ENCODE measurements at places on chromosomes 2 and 18.
A peak's percentile ranks its signal among the peaks of the same experiment; 100 is the strongest.

- DNase-seq: no peak
These were observed 121.2 kb downstream of the CCBE1 start for GRCh38 chr18:59575995-59576394.

DNA sequence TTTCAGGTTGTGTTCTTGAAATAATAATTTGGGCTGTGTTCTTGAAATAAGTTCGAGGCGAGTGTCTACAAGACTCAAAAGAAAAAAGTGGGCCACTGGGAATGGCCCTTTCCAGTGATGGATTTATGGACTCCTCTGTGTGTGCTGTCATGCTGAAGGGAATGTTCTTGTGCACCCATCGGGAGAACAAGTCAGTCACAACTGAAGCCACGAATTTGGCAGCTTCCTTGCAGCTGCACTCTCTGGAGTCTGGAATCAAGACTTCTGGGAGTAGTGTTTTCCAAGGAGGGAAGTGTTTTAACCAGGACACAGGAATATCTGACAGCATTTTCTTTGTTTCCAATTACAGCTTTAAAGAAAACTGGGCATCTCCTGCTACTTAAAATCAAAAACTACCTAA lies 620 bp downstream of the SLC14A1 start:
- DNase-seq: no peak

- no peak for DNase-seq
These were observed 53.8 kb downstream of the GRB14 start for GRCh38 chr2:164567335-164567989.

DNA sequence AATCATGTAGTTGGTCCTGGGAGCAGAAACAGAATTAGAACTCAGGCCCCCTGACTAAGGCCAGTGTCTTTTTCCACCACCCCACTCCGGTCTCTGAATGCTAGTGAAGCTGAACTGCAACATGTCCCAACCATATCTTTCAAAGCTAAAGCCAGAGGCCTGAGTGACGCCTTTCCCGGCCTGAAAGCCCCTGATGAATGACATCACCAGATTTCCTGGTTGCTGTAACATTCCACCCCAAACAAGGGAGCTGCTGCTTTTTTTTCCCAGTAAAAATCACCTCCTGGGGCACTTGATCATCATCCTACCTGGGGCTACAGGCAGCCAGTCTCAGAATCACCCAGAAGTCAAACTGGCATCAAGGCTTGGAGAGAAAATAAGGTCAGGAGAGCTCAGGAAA lies 162.7 kb downstream of the ARL4C start:
- DNase-seq: no peak

DNA sequence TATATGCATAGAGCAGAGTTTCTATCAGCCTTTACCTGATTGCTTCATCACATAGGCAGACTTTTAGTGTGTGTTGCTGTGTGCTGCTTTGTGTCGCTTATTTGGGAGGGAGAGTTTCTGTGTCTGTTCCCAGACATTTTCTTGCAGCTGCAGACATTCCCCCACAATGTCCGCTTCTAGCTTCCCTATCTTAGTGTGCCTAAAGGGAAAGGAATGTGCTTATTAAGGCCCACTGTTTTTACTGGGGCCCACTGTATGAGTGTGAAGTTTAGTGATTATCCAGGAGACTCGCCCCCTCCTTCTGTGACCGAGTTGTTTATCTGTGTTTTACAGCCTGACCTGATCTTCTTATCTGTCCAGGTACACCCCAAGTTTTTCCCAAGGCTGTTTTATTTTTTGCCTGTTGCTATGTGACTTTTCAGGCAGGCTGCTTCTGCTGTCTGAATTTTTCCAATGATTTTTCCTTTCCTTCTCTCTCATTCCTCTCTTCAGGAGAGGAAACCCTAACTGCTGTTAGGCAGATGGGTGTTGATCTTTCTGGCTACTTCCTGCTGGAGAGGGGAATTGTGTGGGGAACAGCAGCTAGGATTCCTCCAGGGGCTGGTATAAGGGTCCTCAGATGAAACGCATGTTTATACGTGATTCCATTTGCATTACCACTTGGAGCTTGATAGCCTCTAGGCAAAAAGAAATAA lies 47.6 kb downstream of the STK17B start:
- DNase-seq: peak; percentile 58

- no peak for DNase-seq
These were observed 45.8 kb downstream of the NEMP2 start for GRCh38 chr2:190488516-190489233.

GRCh38 chr2:170243118-170243837 lies 65.3 kb downstream of the MYO3B start:
- no peak for DNase-seq

- DNase-seq: no peak
These were observed 105.8 kb upstream of the CAVIN2 start for GRCh38 chr2:191952515-191953270.

DNA sequence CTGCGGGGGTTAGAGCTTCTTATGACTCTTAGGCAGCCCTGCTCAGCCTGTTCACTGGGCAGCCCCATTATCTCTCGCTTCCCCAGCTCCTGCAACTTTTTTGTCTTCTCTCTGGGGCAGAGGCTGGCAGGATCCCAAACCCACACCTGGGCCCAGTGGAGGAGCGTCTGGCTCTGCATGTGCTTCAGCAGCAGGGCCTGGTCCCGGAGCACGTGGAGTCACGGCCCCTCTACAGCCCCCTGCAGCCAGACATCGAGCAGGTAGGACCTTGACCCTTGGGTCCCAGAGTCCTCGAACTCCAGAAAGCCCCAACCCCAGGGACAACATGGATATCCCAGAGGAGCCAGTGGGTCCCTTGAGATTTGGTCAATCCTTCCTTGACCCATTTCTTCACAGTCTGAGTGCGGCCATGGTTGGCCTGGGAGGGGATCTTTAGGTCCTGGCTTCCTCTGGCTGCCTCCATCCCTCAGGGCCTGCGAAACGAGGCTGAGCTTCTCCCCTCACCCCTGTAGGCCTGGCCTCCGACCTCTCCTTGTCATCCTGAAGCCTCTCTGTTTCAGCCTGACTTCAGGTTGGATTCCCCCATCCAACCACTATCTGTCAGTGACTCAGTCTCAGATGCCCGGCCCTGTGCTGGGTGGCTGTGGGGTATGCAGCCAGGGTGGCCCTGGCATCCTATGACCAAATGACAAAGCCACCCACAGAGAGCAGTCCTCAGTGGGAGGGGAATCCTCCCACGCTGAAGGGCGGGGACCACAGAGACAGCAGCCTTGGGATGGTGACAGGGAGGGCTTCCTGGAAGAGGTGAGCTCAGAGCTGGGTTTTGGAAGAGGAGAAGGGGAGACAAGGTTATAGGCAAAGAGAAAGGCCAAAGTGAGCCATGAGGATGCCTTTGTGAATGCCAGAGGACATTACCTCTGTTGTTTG lies 214.2 kb downstream of the DYSF start:
- no peak for DNase-seq

DNA sequence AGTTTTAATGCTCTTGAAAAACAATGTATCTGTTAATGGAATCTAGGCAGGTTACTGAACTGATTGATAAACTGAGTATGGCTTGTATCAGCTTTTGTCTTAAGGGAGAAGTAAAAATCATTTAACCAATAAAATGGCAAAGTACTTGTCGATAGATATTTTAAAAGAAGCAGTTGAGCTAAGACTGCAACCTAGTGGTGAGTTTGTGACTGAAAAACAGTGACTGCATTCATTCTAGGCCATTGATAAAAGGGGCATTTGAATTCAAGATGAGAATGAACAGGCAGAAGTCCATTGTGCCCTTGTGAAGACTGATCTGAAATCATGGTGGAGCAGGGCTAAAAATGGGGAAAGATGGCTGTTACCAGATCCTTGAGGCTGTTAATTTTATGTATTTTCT lies 59.4 kb upstream of the MSTN start:
- DNase-seq: peak; percentile 42

DNA sequence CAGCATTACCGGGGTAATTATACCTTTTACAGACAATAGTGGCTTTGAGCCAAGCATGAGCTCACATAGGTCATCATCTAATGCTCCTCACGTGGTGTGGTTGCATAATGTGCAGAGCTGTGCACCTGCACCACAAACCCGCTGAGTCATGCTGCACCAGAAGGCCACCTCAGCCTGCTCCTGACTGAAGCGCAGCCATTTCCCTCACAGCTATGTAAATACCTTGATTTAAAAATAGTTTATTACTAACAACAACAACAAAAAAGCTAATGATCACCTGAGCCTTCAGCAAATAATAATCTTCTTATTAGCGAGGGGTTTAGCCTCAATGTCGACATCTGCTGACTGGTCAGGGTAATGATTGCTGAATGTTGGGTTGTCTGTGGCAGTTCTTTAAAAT lies 238.8 kb downstream of the MBD5 start:
- peak; percentile 14 for DNase-seq

DNA sequence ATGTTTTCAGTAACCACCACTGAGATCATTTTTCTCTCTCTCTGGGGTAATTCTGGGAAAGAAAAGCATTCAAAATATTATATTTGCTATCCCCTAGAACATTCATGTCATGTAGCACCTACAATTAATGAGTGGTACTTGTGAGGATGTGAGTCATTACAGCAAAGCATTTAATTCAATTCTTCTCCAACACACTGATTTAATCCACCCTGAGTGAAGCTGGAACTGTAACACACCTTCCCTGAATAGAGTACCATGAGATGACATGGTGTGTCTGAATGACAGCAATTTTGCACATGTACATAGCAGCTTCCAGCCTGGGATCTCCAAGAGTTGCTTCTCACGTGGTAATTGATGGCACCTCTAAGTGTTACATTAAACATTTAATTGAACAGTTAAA lies 207.1 kb upstream of the SLC14A2 start:
- DNase-seq: no peak

GRCh38 chr18:9868857-9869714 lies 16.7 kb upstream of the TXNDC2 start:
- DNase-seq: no peak

- no peak for DNase-seq
These were observed 135.4 kb downstream of the PLCL1 start for GRCh38 chr2:197939787-197940186.

DNA sequence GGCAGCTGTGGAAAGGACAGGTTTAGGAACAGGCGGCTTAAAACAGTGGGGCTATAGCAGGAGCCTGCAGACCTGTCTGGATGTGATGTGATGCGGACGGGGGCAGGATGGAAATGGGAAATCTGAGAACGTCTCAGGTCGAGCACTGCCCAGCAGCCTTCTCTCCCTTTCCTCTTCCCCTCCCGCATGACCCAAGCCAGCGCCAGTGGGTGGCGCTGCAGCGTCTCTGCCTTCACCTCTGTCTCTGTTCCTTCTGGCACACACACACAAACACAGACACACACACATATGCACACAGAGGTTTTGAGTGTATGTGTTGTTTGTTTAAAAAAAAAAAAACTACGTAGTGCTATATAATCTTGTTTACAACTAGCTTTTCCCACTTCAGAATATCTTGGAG lies 82.0 kb upstream of the SLC66A3 start:
- DNase-seq: peak; percentile 16

GRCh38 chr2:49515996-49516782 lies 361.9 kb upstream of the FSHR start:
- no peak for DNase-seq

GRCh38 chr2:36409335-36409734 lies 53.8 kb downstream of the CRIM1 start:
- no peak for DNase-seq

DNA sequence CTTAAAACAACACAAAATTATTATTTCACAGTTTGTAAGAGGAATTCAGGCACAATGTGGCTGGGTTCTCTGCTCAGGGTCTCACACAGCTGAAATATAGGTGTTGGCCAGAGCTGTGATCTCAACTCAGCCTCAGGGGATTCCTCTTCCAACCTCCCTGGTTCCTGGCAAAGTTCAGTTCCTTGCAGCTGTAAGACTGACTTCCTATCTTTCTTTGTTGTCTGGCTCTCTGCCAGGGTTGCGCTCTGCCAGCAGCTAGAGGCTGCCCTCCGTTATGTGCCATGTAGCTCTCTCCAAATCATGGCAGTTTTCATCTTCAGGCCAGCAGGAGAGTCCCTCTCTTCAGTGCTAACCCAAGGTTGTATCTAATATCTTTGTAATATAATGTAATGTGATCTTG lies 272.5 kb upstream of the KCNJ3 start:
- DNase-seq: no peak

GRCh38 chr2:30237966-30238800 lies 6.8 kb downstream of the LBH start:
- DNase-seq: no peak

DNA sequence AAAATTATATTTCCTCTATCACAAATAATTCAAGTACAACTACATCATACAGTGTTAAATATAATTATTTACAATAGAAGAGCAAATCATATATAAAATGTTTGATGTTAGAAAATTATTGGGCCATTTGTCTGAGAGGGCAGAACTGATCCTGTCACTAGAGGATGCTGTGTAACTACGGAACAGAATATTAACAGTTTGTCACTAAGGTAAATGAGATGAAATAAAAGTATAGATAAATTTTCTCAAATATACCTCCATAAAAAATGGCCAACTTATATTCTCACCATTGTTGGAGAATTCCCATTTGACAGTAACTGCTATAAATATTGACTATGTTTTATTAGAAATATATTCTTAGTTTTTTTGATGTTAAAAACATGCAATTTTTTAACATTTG lies 1067.4 kb upstream of the DDX18 start:
- no peak for DNase-seq

DNA sequence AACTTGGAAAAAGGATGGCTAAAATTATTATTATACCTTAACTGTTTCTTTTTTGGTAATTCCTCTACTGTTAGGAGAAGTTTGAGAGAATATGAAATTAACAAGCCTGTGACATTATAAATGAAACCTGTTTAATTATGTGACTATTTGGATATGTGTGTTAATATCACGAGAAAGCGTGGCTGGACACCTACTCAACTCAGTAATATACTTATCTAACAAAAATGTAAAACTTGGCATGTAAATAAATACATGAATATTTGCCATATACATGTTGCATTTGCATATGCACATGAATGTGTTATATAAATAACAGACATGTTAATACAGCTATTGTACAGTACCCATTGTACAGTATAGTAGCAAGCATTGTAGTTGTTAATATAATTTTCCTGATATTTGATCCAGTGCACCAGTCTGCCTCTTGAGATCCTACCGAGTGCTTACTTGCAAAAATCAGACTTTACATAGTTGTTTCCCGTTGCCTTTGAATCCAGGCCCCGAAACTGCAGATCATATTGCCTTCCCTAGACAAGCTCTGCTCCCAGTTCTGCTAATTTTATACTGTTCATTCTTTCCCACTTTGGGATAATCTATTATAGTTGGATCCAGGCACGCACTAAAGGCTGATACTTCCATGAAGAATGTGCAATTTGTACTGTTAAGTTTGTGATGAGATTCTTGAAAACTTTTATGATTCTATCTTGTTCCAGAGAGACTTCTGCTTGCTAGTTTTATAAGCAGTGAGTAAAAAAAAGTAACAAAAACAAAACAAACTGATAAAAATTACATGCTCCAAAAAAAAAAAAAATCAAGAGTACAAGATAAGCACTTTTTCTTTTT lies 395.6 kb downstream of the ARHGAP15 start:
- peak; percentile 29 for DNase-seq

GRCh38 chr2:127118467-127118866 lies 11.5 kb upstream of the BIN1 start:
- DNase-seq: no peak

- peak; percentile 59 for DNase-seq
These were observed 23.3 kb upstream of the ST3GAL5 start for GRCh38 chr2:85911814-85912692.

All from astrocyte of the spinal cord (primary cell).